ENCODE measurements at places on chromosomes 5 and 9.
A peak's percentile ranks its signal among the peaks of the same experiment; 100 is the strongest.

DNA sequence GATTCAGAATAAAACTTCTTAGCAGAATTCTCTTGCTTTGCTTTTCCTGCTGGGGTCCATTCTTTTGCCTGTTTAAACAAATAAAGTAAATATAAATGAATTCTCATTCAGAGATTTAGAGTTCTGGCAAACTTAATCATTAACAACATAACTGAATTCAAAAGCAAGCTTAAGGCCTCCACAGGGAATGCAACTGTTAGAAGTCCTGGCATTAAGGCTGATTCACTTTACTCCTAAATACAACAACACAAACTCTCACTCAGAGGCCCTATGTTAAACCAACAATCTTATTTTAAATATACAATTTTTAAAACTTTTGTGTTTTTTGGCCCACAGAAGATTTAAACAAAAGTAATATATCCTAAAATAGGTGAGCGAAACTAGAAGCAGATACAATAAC is 178.3 kb downstream of the AP3B1 start:
- DNase-seq = no peak

DNA sequence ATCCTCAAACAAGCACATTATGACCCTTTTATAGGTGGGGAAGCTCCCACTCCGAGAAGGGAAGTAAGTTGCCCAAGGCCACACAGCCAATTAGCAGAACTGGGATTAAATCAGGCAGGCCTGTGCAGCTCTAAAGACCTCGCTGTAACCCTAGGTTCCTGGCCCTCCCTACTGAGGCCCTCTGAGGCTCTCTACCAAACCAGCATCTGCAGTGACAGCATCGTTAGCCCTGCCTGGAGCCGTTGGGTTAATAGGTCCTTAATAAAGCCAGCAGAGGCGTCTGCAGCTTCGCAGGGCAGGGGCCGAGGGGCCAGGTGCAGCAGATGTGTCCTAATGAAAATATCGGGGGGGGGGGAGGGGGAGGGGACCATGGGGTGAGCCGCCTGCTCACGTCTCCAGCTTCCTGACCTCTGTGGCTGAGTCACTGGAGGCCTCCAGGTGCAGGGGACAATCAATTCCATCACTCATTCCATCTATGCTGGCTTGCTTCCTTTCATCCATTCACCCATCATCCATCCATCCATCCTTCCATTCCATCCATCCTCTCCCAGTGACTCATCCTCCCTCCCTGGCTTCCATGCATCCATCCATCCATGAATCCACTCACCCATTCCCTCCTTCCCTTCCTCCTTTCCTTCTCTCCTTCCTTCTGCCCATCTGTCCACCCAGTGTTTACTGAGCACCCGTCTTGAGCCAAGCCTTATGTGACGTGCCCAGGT is 203.9 kb downstream of the C9orf50 start:
- DNase-seq = no peak

DNA sequence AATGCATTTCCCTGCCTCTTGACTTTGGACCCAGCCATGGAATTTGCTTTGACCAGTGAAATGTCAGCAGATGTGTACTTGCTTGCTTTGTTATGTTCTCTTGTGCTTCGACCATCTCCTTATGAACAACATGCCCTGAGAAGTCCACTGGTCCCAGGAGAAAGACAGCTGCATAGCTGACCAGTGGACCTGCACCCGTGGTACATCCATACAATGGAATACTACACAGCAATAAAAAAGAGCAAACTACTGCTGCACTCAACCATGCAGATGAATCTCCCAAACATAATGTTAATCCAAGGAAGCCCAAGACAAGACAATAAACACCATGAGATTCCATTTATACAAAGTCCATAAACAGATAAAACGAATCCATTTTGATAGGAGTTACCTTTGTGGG is 30.0 kb downstream of the MARCHF11 start:
- DNase-seq = no peak

GRCh38 chr5:113917997-113918396 is 404.5 kb downstream of the YTHDC2 start:
- DNase-seq = no peak

DNA sequence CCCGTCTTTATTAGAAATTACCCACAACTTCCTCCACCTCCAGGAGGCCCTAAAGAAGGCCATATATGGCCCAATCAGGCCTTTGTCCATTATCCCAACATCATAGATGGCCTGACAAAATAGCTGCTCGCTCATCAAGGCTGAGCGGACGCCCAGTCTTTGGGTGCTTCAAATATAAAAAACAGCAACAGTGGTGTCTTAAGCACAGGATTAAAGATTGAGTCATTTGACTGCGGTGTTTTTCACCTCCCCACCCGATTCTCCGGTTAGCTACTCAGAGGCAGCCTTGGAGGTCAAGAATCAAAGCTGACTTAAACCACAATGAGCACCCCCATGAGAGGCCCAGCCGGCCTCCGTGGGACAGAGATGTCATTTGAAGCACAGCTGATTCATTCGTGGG is 18.8 kb downstream of the S1PR3 start:
- no peak for DNase-seq

DNA sequence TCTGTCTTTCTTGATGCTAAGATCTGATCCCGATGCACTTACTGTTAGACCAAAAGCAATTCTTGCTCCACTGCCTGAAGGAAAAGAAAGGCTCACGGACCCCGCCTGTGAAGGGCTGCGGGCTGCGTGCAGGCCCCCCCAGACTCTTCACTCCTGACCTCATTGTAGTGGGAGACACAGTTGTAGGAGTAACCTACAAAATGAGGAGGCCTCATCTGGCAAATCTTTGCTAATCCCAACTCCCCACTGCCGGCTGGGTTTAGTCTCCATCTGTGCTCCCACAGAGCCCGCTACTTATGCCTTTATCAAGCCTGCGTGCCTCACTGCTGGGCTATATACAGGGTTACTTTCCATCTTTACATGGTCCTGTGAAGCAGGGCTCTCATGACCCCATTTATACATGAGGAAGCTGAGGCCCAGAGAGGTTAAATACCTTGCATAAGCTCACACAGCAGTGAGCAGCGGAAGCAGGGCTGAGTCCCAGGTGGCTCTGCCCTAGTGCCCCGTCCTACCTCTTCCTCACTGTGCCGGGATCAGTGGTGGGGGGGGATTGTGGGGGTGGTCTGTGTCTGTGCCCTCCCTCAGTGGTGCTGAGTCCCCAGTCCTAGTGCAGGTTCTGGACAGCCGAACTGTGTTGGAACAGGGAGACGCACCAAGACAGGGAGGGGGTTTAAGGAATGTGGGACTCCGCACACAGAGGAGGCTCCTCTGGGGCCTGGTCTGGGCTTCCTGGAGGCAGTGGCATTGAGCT is 43.9 kb upstream of the RNF130 start:
- DNase-seq = no peak

- peak; percentile 80 for DNase-seq
Observed at GRCh38 chr5:149422366-149423048, 43.4 kb upstream of the IL17B start.

DNA sequence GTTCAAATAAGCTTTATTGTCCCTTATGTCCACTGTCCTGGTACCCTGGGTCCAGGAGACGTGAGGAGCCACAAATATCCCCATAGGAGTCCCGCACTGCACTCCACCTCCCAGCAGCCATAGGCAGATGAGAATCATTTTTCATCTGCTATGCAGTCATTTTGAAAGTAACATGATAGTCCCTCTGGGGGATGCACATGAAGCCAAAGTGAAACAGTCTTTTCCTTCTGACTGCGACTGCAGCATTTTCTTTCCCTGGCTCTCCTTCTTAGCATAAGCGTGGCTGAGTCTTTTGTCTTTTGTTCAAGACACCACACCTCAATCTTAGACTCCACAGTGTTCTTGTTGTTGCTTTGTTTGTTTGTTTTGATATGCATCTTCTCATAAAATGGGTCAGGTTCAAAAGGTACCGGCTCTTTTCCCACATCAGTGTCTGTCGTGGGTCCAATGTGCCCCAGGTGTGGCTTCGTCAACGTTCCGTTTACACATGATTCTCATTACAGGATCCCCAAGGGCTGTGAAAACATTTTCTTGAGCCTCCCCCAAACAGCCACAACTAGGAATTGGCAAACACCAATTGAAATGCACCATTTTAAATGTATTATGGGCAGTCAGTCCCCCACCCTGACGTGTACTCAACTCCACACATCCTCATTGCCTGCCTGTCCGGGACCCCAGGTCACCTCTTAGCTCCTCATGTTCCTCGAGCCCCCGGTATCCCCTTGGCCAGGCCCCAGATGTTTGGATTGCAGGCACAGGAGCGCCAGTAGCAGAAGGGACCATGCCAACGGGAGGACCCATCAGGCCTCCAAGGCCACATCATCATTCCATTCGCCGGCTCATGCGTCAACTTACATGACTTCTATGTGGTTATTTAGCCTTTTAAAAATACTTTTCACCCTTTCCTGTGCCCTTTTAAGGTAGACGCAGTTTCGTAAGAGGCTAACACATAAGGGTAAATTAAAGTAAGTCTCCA is 237.8 kb upstream of the DAPK1 start:
- no peak for DNase-seq

DNA sequence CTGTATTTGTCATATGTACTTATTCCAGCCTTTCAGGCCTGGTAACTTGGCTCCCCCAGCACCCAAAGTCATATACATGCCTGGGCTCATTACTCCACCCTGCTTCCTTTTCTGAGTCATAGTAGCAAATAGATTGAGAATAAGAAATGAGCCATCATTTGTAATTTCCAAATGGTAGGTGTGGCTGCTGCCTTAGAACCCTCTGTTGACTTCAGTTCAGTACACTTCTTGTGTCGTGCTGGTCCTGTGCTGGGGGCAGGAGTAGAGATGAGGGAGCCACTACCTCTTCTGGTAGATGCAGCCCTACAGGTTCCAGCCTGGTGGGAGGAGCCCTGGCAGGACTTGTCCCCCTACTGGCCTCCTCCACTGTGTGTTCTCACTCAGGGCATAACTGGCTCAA is 11.1 kb downstream of the GM2A start:
- no peak for DNase-seq

- no peak for DNase-seq
Observed at GRCh38 chr9:3856592-3856991, 330.8 kb upstream of the RFX3 start.

DNA sequence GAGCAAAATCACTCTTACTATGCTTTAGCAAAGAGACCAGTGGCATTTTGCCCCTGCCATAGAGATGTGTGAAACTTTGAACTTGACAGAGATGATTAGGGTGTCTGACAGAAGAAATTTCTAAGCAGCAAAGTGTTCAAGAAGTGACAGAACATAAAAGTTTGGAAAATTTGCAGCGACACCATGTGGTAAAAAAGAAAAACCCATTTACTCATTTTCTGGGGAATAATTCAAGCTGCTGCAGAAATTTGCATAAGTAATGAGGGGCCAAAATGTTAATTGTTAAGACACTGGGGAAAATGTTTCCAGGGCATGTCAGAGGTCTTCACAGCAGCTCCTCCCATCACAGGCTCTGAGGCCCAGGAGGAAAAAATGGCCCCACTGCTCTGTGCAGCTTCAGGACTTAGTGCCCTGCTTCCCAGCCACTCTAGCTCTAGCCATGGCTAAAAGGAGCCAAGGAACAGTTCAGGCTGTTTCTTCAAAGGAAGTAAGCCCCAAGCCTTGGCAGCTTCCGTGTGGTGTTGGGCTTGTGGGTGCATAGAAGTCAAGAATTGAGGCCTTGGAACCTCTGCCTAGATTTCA is 6.1 kb upstream of the AP3B1 start:
- no peak for DNase-seq

DNA sequence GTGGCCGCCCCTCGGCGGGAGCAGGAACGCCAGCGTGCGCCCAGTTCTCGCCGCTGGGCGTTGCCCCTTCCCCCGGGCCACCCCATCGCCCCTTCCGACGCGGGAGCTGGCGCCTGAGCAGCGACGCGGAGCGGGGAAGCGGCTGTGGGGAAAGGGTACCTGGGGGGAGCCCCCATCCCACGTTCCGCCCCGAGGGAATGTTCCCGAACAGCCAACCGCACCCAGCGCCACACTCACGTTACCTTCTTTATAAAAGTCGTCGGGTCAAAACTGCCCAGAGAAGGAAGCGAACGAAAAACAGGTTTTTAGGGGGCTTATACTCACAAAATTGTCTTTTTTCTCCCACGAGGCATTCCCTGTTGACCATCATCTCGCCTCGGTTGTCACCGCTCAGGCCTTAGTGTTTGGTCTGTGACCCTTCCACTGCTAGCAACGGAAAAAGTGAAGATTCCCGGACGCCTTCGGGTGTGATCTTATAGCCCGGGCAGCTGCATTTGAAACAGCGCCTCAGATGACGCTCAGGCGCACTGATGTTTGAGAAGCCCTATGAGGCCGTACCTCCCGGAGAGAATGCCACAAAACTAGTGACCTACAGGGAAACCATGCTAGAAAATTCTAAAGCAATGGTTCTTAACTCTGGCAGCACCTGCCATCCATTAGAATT is 475 bp upstream of the GOLM1 start:
- no peak for DNase-seq

DNA sequence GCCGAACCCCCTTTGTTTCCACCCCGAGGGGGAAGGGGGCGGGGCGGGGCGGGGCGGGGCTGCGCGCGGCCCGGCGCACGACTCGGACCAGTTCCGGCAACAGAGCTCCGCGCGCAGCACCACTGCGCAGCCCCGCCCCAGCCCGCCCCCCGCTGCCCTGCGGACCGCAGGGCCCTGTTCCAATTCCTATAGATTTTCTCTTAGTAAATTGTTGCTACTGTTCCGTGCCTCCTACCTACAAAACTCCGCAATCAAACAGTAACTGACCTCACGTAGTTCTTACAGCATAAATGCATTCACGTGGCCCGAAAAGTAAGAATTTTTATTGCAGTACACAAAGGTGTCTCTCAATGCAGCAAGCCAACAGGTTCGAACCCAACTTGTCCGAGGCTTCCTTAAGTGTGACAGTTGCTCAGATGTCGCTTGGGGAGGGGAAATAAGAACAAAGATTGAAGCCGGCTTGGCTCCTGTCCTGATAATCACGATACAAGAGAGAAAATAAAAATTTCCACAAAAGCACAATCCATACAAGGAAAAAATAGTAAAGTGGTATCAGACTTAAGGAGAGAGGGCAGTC is 1.2 kb upstream of the RNF38 start:
- DNase-seq = peak; percentile 47

DNA sequence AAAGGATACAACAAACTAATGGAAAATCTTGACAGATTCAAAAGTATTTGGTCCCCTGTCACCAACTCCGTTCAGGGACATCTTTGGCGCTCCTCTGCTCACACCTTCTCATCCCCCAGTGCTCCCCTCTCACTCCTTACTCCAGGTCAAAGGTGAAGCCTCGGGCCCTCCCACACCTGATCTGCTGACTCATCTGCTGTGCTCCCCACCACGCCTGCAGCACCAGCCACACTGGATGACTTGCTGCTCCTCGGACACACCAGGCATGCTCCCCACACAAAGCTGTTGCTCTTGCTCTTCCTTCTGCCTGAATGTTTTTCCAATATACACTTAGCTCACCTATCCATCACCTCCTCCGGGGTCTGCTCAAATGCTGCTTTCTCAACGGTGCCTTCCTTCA is 123.4 kb downstream of the ESM1 start:
- no peak for DNase-seq
